Right hindlimb (tissue), 1 donor: ENCODE measurements at places on chromosomes 6 and 20.

DNA sequence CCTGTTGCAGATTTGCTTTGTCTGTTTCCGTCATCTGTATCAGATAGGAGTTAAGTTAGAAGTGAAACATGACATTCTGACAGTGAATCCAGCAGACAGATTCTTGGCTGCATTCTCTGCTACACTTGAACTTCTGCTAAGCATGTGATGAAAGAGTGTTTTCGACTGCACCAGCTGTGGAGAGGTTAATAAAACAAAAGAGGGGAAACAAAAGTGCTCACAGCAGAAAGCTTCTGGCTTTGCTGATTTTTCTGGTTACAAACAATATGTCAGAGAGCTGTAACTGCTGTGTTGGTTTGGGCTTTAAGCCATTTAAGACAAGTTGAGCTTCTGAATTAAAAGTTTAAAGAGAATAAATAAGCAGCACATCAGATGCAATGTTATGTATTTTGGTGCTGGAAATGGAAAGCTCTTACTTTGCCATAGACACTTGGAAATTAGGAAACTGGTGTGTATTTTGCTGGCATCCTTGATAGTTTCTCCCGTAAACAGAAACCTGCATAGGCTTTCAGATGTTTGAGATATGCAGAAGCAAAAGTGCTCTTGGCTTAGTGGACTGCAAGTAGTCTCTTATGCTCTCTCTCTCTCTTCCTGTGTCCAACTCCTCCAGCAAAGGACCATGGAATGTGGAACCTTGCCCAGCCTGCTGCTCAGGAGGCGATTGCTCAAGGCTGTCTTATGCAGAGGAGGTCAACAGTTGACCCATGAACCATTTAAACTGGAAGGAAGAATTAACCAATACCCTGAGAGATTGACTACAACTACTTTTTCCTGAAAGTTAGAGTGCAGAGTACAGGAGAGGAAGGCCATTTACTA lies 104.9 kb downstream of the RPS12 start:
- DNase-seq, result peak; percentile 63

DNA sequence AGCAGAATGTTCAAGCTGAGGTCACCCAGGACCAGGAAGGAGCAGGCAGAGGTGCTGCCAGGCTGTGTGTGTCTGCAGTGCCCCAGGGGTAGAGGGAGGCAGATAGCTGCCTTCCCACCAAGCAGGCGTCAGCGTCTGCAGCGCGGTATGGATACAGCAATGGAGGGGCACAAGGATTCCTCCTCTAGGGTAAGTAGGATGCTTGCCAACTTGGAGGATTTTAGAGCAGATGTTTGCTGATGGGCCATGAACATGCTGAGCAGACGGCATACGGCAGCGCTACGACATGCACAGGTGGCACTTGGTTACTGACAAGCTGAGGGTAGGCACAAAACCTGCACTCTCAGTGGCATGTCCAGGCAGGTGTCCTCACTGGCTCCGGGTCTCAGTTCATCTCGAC lies 48.1 kb downstream of the PSMG4 start:
- DNase-seq, result no peak

- DNase-seq, result peak; percentile 90
Observed at GRCh38 chr20:49216991-49217578, 2.1 kb upstream of the DDX27 start.

- no peak for DNase-seq
Observed at GRCh38 chr6:152932865-152933264, 50.0 kb downstream of the FBXO5 start.

- DNase-seq, result no peak
Observed at GRCh38 chr6:25875926-25876602, 2.0 kb upstream of the SLC17A3 start.

GRCh38 chr6:2765896-2766766 lies 938 bp downstream of the WRNIP1 start:
- DNase-seq, result peak; percentile 65

- no peak for DNase-seq
Observed at GRCh38 chr6:101458826-101459225, 65.3 kb downstream of the GRIK2 start.

DNA sequence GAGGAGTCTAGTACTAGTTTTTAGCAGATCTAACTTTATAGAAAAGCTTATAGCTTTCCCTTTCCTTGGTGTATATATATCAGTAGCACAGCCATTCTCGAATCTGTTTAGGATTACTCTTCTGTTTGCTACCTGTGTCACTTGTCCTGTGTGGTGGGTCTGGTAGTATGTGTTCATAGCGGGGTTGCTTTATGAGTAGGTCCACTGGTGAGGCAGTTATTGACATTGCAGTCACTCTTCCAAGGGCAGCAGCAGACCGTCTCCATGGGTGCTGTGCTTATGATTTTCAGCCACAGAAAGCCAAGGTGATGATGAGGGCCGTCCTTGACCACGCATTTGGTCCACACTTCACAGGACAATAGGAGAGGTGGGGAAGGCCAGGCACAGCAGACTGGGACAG lies 171.5 kb downstream of the CDKAL1 start:
- no peak for DNase-seq

GRCh38 chr6:5534643-5535042 lies 273.3 kb downstream of the FARS2 start:
- no peak for DNase-seq

DNA sequence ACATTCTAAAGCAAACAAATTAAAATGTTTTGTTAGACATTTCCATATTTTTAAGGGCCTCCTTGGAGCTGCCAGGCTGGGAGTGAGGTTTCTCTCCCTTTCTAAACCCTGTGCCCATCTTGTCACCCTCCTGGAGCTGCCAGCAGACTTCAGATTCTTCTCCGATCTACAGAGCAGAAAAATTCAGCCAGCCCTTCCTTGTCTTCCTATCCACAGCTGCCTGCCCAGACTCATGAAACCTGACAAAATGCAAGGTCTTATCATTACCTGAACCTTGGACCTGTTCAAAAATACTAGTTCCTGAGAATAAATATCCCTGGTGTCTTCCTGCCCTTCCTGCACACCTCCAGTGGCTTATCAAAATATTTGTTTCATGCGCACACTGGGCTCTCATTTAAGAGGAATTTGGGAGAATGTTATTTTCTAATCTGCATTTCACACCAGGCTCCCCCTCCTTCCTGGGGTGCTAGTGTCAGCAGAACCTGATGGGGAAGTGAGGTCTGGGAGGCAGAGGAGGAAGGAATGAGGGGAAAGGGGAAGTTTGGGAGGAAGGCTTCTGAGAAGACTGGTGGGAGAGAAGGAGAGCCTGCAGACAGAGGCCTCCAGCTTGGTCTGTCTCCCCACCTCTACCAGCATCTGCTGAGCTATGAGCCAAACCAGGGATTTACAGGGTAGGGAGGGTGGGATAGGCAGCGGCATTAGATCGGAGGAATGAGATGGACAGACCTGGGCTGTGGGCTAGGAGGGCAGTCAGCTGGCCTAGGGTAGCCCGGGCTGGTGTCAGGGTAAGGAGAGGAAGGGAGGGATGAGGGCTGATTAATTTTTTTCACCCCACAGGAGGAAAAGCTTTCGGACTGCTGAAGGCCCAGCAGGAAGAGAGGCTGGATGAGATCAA lies at the start of gene AIF1:
Gene AIF1 (plus strand): TSS at position 551 of the 895 bp plus-strand sequence. CDS start 96 bp downstream, at position 647.
- DNase-seq, result no peak
